ENCODE measurements at places on chromosomes 7 and 10.

DNA sequence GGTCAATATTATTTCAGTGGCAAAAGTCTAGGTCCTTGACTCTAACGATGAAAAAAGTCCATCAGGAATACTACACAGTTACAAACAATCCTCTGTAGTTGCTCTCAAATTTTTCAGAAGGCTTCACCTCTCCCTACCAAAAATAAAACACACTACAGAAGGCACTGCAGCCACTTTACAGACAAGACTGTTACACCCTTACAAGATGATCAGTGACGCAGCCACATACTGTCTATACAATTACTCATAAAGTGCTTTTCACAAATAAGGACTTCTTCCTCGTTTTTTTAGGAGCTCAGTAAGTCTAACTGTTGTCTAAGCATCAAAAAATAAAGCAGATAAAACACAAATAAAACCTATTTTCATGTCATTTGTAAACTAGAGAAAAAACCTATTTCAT, 27.1 kb downstream of the NDUFB2 start:
- DNase-seq = no peak

DNA sequence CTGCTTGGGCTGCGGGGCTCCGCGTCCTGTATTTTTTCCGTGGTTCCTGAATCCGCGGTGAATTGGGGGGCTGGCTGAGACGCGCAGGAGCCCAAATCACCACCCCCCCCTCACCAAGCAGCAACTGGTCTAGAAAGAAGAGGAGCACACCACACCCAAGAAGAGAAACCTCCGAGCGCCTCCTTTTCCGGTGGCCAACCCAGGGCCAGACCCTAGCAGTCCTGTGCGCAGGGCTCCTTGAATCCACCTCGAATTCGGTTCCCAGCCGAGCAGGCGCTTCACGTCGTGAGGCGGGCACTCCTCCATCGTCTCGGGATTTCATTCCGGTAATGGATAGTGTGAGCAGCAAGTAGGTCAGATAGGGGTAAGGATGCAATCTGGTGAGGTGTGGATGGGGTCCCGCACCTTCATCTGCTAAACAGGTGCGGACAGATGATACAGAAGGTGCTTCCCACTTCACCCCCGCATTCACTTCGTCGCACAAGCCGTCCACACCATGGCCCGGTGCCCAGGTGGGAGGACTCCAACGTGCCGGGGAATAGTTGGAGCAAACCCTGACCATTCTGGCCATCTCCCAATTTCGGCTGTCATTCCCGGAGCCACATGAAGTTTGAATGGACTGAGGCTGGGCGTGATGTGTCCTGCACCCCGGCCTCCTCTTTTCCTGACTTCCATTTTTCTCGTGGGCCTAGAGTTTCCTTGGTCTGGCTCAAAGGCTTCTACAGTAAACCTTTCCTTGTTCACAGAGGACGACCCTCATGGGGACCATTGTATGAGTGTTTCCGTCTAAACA, 19.8 kb upstream of the ZNF273 start:
- no peak for DNase-seq

- peak; percentile 3 for DNase-seq
Observed at GRCh38 chr10:16612115-16612980, 90.7 kb upstream of the C1QL3 start.

GRCh38 chr7:100167912-100168323, 499 bp downstream of the GAL3ST4 start:
- no peak for DNase-seq
